Activated CD8-positive, alpha-beta memory T cell treated with anti-CD3 and anti-CD28 coated beads, Interleukin-2, amount 10 ng/mL, durations not matched to agents 7 days and 5 days (primary cell): ENCODE measurements at places on chromosomes 6 and 20. TPM values are rescaled to one million over a fixed set of nuclear protein-coding genes. Genes with fewer than 3 reads are reported as not detected.

GRCh38 chr20:53937929-53938367, 132.4 kb downstream of the BCAS1 start:
- no peak overlapping the region for H3K4me3 ChIP-seq
- no peaks in the 10 kb centered on the region for H3K27me3 ChIP-seq
- peaks cover 54% of the 10 kb centered on the region for H3K4me1 ChIP-seq
- no peaks in the 10 kb centered on the region for H3K36me3 ChIP-seq

SLC2A10 gene
- total RNA-seq = not detected

SPATS1 gene
- total RNA-seq = not detected

DNA sequence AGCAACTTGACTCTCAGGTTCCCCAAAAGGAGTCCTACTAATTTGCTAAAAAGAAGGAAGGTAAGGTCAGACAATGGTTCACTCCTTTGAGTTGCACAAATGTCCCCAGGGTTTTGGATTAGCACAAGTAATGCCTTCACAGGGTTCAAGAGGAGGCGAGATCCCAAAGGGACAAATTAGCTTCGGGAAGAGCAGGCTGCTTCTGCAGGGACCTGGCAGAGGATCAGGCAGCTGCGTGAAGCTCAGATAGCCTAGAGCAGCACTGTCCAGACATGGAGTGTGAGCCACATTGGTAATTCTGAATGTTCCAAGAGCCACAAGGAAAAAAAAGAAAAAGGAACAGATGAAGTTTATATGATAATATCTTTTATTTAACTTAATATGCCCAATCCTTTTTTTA, 115.4 kb downstream of the CFAP61 start:
- H3K27me3 ChIP-seq = no peaks in the 10 kb centered on the region
- H3K4me3 ChIP-seq = no peak overlapping the region
- H3K4me1 ChIP-seq = no peaks in the 10 kb centered on the region
- DNase-seq = no peak

DNA sequence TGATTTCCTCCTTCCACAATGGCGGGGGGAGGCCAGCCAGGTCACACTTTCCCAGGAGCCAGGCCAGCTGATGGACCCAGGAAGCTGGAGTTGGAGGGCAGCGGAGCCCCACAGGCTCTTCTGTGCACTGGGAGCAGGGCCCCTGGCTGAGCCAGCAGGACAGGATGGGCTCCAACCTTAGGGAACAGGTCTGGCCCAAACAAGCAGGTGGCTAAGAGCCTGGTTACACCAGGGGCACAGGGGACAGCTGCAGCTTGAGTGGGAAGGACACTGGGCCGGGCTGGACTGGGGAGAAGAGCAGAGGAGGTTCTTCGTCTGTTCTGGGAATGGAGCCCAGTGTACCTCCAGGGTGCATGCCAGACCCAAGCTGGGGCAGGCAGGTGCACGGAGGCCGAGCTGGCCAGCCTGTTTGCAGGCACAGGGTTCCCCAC, 102.3 kb downstream of the DLL1 start:
- no peak overlapping the region for H3K4me3 ChIP-seq
- no peak overlapping the region for H3K27ac ChIP-seq
- peaks cover 4% of the 10 kb centered on the region for H3K4me1 ChIP-seq
- no peaks in the 10 kb centered on the region for H3K27me3 ChIP-seq

DNA sequence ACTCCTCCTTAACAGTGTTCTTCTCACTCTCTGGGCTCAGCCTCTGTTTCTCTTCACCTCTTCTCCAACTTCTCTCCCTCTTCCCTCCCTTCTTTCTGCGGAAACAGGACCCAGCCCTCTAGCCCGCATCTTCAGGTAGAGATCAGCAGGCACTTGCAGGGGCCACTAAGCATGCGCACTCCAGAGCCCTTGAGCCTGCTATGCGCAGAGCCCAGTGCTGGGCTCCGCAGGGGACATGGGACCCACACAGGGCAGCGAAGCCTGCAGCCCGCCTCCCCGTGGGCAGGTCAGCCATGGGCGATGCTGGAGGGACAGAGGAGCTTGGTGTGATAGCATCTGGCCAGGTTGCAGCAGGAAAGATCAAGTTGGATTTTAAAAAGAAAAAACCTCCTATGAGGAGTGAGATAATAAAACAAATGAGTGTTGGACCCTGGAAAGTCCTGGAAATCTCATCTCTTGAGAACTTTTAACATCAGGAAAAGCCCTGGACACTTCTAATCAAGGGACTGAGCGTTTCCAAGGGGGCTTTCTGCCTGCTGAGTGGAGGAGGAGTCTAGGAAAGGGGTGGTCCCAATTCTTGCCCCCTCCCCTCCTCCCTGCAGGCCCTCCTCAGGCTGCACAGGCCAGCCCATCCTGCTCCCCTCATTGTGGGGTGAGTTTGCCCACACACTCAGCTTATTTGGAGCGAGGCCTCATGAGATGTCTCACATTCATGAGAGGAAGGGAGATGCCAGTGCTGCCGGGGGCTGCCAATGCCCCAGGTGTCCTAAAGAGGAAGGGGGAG, 71.9 kb downstream of the MDGA1 start:
- no peak for DNase-seq
- peaks cover 14% of the 10 kb centered on the region for H3K4me1 ChIP-seq
- no peaks in the 10 kb centered on the region for H3K36me3 ChIP-seq
- H3K27me3 ChIP-seq = peaks cover 32% of the 10 kb centered on the region

PRKN gene
- total RNA-seq = not detected

DNA sequence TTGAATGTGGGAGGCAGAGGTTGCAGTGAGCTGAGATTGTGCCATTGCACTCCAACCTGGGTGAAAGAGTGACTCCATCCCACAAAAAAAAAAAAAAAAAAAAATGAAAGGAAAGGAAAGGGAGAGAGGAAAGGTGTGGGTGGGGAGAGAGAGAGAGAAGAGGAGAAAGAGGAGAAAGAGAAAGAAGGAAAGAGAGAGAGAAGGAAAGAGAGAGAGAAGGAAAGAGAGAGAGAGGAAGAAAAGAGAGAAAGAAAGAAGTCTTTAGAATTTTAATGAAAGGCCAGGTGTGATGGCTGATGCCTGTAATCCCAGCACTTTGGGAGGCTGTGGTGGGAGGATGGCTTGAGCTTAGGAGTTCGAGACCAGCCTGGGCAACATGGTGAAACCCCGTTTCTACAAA, 7.7 kb upstream of the BCAS4 start:
- H3K4me1 ChIP-seq = peaks cover 7% of the 10 kb centered on the region
- DNase-seq = no peak
- no peak overlapping the region for H3K27ac ChIP-seq
- no peak overlapping the region for H3K4me3 ChIP-seq

DNA sequence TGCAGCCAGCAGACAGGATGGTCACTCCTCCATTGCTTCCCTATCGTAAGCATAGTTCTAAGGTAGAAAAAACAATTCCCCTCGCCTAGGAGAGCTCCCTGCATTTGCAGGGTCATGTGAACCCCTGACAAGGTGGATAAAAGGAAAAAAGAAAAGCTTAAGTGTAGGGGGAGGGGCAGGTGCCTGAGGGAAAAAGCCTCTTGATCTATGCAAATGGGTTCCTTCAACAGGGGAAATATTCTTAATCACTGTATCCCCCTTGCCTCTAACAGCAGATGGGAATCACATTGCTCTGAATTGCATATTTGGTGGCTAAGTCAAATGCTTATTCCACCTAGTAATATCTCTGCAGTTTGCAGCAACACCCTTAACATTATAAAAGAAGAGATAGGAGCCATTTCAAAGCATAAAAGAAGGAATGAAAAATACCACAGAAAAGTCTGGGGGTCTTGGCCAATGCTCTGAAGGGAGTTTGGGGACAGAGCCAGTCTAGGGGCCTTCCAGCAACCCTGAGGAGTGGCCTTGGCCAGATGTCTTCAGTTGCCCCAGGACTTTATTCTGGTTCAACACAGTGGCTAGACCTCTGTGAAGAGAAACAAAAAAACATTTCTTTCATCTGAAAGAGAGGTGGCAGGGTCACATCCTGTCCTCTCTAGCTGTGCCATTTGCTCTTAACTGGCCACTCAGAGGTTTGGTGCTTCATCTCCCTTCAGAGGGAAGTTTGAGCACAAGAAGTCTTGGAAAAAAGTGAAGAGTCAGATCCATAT, 660.4 kb upstream of the GJE1 start:
- no peak for DNase-seq
- peaks cover 2% of the 10 kb centered on the region for H3K4me1 ChIP-seq
- H3K36me3 ChIP-seq = no peaks in the 10 kb centered on the region

DNA sequence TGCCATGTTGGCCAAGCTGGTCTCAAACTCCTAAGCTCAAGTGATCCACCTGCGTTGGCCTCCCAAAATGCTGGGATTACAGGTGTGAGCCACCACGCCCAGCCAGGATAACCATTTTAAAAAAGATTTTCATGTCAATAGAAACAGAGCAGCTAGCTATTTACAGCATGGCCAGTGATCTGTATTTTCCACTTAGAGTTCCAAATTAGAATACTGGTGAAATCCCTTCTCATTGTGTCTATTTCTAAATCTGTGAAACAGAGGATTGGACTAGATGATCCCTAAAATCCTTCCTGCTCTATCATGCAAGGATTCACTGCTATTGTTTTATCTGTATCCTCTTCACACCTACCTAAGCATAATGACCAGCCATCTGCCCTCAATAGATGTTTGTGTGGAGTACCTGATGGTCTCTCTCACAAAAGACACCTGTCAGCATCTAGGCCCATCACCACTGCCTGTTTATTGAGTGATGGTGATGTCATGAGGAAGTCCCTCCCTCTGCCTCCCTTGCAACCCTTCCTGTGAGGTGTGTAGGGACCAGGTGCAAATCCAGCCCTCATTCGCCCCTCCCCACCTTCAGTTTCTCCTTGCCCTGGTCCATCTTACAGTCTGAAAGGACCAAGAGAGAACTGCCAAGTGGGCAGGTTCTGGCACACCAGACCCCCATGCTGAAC, 26.5 kb upstream of the SMIM29 start:
- no peak for DNase-seq
- no peaks in the 10 kb centered on the region for H3K36me3 ChIP-seq
- H3K27ac ChIP-seq = no peak overlapping the region

GRCh38 chr6:53199156-53199555, 50.5 kb upstream of the GCM1 start:
- no peak overlapping the region for H3K4me3 ChIP-seq
- H3K27me3 ChIP-seq = peaks cover 4% of the 10 kb centered on the region
- H3K27ac ChIP-seq = no peak overlapping the region
- H3K4me1 ChIP-seq = peaks cover 4% of the 10 kb centered on the region
- no peak for DNase-seq

DNA sequence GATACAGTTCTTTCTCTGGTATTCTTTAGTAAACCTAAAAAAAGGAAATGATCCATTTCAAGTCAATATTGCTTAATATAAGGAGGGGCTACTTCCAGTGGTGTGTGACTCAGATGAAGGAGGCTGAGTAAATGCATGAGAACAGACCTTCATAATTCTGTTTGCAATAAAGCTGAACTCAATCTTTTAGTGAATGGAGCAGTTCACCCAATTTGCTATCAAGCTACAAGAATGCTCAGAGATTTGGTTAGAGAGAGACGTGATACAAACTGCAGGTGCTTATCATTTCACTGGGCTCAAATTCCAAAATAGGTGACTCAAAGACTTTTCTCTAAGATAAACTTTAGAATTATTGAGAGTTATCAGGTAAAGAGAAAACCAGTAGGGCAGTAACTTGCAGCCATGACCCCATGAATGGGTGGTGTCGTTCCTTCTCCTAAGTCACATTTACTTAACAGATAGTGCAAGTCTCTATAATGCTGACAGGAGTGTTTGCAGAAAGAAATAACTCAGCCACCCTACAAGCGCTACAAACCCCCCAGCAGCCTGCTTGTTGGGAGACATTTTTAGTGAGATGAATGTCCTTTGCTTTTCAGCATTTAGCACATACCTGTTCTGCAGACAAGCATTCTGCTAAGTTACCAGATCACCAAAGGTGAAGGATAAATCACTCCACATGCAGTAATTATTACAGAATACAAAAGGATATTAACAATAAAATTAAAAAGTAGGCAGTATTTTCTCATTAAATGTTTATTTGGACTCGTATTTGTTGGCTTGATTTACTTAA, 16.4 kb upstream of the BLOC1S5 start:
- no peak overlapping the region for H3K4me3 ChIP-seq
- H3K27me3 ChIP-seq = no peaks in the 10 kb centered on the region
- H3K36me3 ChIP-seq = peaks cover 34% of the 10 kb centered on the region
- peaks cover 21% of the 10 kb centered on the region for H3K4me1 ChIP-seq

GRCh38 chr20:8117636-8118035, 14.4 kb upstream of the PLCB1 start:
- H3K27me3 ChIP-seq = peaks cover 23% of the 10 kb centered on the region
- no peaks in the 10 kb centered on the region for H3K36me3 ChIP-seq
- H3K4me1 ChIP-seq = no peaks in the 10 kb centered on the region
- no peak overlapping the region for H3K27ac ChIP-seq
- no peak for DNase-seq

DIDO1 gene
- total RNA-seq = 64.6 TPM

DNA sequence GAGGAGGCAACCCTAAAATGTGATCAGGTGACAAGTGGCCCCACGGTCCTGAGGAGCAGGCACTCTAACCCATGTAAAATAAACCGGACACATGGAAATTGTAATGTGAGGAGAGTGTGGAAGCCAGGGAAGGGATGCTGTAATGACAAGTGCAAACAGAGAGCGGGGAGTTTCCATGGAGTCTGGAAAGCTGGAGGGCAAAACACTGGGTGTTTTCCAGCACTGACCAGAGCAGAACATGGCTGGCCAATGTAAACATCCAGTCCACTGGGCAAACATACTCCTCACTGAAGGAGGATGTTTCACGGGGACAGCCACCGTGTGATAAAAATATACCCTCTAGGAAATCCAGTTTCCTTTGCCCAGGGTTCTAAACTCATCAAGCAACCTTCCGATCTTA, 219.0 kb upstream of the JARID2 start:
- no peak for DNase-seq
- no peak overlapping the region for H3K27ac ChIP-seq
- H3K27me3 ChIP-seq = no peaks in the 10 kb centered on the region
- no peak overlapping the region for H3K4me3 ChIP-seq

WFDC2 gene
- total RNA-seq = not detected

DZANK1 gene
- 1.7 TPM for total RNA-seq

GRCh38 chr20:48025051-48025515, 239.8 kb upstream of the SULF2 start:
- peaks cover 2% of the 10 kb centered on the region for H3K27me3 ChIP-seq
- H3K36me3 ChIP-seq = no peaks in the 10 kb centered on the region
- H3K4me3 ChIP-seq = no peak overlapping the region

GRCh38 chr6:150915880-150916265, 50.4 kb downstream of the MTHFD1L start:
- H3K27ac ChIP-seq = no peak overlapping the region
- peaks cover 34% of the 10 kb centered on the region for H3K36me3 ChIP-seq
- no peak for DNase-seq
- H3K4me1 ChIP-seq = no peaks in the 10 kb centered on the region

GRCh38 chr6:15620611-15621010, 42.2 kb downstream of the DTNBP1 start:
- no peak for DNase-seq
- H3K4me3 ChIP-seq = no peak overlapping the region
- no peaks in the 10 kb centered on the region for H3K27me3 ChIP-seq
- H3K36me3 ChIP-seq = peaks cover 2% of the 10 kb centered on the region
- no peak overlapping the region for H3K27ac ChIP-seq
- peaks cover 15% of the 10 kb centered on the region for H3K4me1 ChIP-seq

OPRL1 gene
- total RNA-seq = 0.99 TPM

TEAD3 gene
- total RNA-seq = 0.16 TPM
